ENCODE measurements at places on chromosomes 13 and 19.

DNA sequence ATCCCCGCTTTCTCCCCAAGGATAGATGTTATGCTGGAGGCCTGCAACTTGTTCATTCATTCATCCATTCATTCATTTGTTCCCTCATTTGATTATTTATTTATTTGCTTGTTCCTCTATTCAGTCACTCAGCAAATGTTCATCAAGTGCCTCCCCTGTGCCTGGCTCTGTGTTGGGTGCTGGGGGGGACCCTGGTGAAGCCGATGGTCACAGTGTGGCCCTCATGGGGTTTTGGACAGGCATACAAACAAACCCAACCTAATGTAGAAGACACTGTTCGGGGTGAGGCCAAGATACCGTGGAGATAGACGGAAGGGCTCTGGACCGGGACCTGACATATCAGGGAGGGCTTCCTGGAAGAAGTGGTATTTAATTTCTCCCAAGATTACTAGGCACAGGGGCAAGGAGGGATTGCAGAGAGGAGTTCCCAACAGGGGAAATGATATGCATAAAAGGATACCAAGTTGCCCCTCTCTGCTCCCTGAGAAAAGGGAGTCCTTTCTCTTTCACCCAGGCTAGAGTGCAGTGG lies 58.1 kb downstream of the ZNF536 start:
- DNase-seq = no peak

DNA sequence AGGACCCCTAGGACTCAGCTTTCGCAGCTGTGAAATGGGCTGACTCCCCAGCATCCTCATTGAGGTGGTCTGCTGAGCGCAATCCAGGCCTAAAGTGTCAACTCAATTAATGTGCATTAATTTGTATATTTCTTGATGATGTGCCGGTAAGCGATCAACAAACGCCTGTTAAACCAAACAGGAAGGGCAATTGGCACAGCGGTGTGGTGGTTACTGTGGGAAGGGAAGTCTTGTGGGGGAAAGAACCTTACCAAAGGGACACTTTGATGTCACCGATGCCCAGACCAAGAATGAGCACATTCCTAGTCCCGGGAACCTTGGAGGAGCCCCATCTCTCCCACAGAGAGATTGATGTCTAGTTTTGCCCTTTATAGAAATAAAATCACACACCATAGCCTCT lies 1.6 kb downstream of the JAK3 start:
- no peak for DNase-seq

- DNase-seq = no peak
Observed at GRCh38 chr13:89150362-89150761, 1479.2 kb downstream of the SLITRK5 start.

DNA sequence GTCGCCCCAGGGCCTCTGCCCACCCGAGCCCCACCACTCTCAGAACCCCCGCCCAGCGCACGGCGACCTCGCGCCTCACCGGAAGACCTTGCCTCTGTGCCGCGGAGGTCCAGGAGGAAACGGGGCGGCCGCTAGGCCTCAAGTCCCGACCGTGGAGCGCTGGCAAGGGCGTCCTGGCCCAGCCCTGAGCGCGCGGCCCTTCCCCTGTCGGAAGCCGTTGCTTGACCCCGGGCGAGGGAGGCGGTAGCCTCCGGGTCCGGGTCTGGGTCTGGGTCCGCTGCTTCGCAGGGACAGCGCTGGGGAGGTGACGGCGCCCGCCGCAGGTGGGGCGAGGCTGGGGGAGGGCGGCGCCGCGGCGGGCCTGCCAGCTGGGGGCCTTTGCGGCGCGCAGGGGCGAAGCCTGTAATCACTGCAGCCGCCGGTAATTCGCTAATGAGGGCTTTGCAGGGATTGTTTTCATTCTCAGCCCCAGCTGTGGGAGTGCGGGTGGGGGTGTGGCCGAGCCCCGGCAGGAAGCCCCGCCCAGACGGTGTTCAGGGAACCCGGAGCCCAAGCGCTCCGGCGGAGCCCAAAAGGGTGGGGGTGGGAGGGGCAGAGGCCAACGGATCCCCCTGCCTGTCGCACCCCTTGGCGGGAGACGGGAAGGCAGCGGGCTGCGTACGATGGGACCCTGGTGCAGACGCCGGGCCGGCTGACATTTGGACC lies 8.6 kb downstream of the C19orf25 start:
- peak; percentile 66 for DNase-seq

GRCh38 chr19:38813323-38813722 lies 578 bp upstream of the LGALS4 start:
- no peak for DNase-seq

DNA sequence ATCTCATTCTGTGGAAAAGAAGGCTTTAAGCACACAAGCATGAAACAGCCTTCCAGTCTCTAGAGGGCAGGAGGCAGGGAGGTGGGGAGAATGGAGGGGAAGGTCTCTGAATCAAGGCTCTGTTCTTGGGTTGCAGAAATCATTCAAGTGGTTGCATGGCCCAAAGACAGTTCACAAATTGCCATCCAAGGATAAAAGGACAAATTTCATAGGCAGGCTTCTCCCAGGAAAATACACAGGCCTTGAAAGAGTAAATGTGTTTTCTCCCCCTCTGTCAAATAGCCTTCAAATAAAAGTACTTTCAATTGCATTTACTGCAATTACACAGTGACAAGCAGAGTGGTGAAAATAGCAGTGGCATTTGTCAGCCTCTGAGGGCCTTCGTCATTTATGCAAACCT lies 450.8 kb downstream of the DCT start:
- no peak for DNase-seq

- no peak for DNase-seq
Observed at GRCh38 chr19:31715249-31715945, 366.2 kb upstream of the TSHZ3 start.

- no peak for DNase-seq
Observed at GRCh38 chr13:75250526-75251178, 231.3 kb downstream of the TBC1D4 start.

DNA sequence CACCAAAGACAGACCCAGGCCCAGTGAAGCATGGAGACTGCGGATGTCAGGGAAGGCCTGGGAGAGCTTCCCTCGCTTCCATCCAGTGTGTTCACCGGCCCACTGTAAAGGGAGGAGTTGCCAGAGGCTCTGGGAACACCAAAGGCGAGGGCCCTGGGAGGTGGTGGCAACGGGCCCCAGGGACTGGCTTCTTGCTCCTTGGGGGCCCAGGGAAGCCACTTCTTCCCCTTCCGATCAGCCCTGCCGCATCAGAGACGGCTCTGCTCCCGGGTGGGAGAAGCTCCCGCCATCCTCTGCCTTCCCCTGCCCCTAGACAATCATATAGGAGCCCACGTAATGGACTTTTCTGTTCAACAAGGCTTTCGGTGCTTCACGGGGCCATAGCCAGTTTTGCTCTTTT lies 83.4 kb upstream of the GPR183 start:
- no peak for DNase-seq

GRCh38 chr13:41313659-41314197 lies 2.7 kb downstream of the NAA16 start:
- DNase-seq = no peak

- no peak for DNase-seq
Observed at GRCh38 chr19:47657719-47658118, 48.8 kb downstream of the BICRA start.

GRCh38 chr19:43595605-43595998 lies 332 bp downstream of the IRGQ start:
- no peak for DNase-seq

GRCh38 chr13:85521657-85522056 lies 277.6 kb downstream of the SLITRK6 start:
- no peak for DNase-seq

GRCh38 chr13:69623973-69624372 lies 483.7 kb upstream of the ATXN8OS start:
- no peak for DNase-seq

DNA sequence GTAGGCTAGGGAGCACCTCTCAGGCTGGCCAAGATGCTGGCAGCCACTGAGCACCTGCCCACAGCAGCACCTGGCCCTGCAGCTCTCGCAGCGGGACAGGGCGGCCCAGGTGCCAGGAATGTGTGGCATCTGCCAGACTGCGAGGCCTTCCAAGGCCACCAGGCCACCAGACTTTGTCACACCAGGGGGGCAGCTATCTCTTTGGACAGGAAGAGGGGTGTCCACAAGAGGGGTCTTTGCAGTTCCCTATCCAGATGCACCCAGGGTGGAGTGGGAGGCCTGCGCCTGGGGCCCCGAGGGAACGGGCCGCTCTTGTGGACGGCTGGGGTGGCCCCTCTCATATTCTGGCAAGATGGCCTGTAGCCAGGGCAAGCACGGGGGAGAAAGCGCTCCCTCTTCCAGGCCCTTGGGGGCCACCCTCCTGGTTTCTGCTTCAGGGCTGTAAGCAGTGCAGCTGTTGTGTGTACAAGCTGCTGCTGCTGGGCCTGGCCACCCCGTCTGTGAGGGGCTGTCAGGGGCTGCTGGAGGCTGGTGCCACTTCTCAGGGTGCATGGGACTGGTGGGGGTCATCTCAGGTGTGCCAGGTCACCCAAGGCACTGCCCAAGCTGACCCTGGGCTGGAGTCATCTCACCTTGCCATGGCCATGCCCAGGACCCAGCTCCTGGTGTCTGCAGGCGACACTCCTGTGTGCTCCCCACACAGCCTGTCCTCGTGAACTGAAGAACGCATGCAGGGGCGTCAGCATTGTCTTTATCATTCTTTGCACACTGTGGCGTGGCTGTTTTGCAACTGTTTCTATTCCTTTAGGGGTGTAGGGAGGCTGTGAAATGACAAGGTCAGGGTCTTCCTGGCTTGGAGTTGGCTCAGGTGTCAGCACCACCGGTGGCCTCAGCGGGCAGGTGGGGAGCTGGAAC lies 1.8 kb downstream of the TEX29 start:
- no peak for DNase-seq

DNA sequence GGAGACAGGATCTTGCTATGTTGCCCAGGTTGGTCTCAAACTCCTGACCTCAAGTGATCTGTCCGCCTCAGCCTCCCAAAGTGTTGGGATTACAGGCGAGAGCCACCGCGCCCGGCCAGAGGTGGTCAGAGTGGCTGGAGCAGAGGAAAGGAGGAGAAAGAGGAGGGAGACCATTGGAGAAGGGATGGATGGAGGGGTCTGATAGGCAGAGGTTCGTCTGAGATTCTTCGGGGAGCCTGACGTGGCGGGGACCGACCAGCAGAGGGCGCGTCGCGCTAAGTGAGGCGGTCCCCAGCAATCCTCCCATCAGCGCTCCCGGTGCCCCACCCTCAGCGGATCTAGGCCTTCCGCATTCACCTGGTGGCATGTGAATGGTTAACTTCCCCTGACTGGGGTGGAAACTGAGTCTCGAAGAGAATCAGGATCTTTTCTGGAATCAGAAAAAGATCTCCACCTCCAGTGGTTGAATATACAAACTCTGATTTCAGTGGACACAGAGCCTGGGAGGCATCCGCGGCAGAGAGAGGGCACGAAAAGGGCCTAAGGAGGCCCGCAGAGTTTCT lies 8.8 kb downstream of the GTPBP3 start:
- DNase-seq = peak; percentile 86

DNA sequence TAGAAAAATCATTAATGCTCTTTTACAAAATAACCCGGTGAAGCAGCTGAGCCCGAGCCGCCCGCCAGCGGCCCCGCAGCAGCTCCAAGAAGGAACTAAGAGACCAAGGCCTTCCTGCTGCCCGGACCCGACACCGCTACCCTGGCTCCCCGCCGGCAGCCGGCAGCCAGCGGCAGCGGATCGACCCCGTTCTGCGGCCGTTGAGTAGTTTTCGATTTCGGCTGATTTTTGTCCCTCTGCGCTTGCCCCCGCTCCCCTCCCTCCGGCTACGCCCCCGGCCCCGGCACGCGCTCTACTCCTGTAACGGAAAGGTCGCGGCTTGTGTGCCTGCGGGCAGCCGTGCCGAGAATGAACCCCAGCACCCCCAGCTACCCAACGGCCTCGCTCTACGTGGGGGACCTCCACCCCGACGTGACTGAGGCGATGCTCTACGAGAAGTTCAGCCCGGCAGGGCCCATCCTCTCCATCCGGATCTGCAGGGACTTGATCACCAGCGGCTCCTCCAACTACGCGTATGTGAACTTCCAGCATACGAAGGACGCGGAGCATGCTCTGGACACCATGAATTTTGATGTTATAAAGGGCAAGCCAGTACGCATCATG lies at the start of gene PABPC3:
TSS of gene PABPC3 (plus strand) at position 286 of the 603 bp plus-strand sequence. CDS start at position 349, 63 bp downstream.
- DNase-seq = no peak

GRCh38 chr13:79511611-79512010 lies 30.7 kb downstream of the NDFIP2 start:
- DNase-seq = no peak

GRCh38 chr19:50679177-50680125 lies 30.2 kb downstream of the C19orf81 start:
- DNase-seq = peak; percentile 78

DNA sequence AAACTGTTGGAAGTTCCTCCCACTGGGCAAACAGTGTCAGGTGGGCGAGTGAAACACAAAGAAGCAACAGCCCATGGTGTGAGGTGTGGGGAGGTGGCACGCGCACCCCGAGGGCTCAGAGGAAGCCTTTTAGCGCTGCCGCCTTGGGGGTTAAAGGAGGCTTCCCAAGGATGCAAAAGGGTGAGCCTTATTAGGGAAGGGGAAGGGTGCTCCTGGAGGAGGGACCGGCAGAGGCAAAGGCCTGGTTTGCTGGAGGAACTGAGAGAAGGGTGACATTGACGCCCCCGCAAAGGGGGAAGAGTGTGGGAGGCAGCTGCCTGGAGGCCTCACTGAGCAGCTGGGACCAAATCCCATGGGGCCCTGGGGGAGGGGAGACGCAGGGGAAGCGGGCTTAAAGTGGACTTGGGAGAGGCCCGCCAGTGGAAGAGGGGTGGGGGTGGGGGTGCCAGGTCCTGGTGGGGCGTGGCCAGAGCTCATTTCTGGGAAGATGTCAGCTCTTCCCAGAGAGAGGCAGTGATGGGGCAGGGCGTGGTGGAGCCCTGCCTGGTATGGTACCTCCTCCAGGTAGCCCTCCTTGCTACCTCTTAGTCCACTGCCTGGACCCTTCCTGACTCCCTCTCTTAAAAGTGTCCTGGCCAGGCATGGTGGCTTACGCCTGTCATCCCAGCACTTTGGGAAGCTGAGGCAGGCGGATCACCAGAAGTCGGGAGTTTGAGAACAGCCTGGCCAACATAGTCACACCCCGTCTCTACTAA lies 12.0 kb upstream of the FCHO1 start:
- no peak for DNase-seq

GRCh38 chr19:48117515-48118130 lies 7.0 kb upstream of the PLA2G4C start:
- DNase-seq = no peak

DNA sequence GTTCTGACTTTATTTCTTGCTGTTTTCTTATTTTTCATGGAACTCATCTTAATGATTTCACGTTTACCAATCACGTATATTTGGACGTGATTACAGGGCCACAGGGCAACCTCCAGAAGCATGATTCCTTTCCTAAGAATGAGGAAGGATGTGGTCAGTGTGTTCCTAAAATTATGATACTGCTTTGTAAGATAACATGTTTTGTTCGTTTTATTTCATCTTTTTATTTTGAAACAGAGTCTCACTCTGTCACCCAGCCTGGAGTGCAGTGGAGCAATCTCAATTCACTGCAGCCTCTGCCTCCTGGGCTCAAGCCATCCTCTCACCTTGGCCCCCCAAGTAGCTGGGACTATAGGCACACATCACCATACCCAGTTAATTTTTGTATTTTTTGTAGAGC lies 24.8 kb upstream of the LAIR1 start:
- no peak for DNase-seq

- DNase-seq = peak; percentile 36
Observed at GRCh38 chr19:1650650-1651567, 1.5 kb downstream of the TCF3 start.

GRCh38 chr19:45161738-45162607 lies 1.2 kb upstream of the NKPD1 start:
- DNase-seq = no peak
